Chondrocyte (in vitro differentiated cells): ENCODE measurements at places on chromosomes 4 and X. TPM values are rescaled to one million over a fixed set of nuclear protein-coding genes. Genes with fewer than 3 reads are reported as not detected.

- peaks cover 1% of the 10 kb centered on the region for H3K36me3 ChIP-seq
- H3K27me3 ChIP-seq: peaks cover 6% of the 10 kb centered on the region
- no peak overlapping the region for H3K27ac ChIP-seq
- no peak for DNase-seq
These were observed 64.6 kb downstream of the TRAPPC11 start for GRCh38 chr4:183723561-183724228.

The CYP2U1 gene
- total RNA-seq: 14.0 to 16.9 TPM (median 16.4 TPM) in 3 replicates

The XIAP gene
- total RNA-seq: 40.1 to 47.8 TPM (median 44.7 TPM) in 3 replicates

The SH3D19 gene
- 31.2 to 57.5 TPM (median 32.0 TPM) in 3 replicates for total RNA-seq

GRCh38 chr4:27129871-27130366, 269.3 kb downstream of the STIM2 start:
- H3K4me3 ChIP-seq: no peak overlapping the region
- no peak for DNase-seq
- no peaks in the 10 kb centered on the region for H3K36me3 ChIP-seq
- peaks cover 9% of the 10 kb centered on the region for H3K4me1 ChIP-seq
- H3K27me3 ChIP-seq: no peaks in the 10 kb centered on the region

The TREX2 gene
- total RNA-seq: 0.80 to 1.6 TPM (median 1.6 TPM) in 3 replicates

GRCh38 chrX:131985526-131986049, 37.5 kb upstream of the STK26 start:
- no peak for DNase-seq
- no peak overlapping the region for H3K4me3 ChIP-seq
- peaks cover 6% of the 10 kb centered on the region for H3K27me3 ChIP-seq
- H3K4me1 ChIP-seq: peaks cover 2% of the 10 kb centered on the region
- no peak overlapping the region for H3K27ac ChIP-seq
- no peaks in the 10 kb centered on the region for H3K36me3 ChIP-seq

- H3K4me3 ChIP-seq: no peak overlapping the region
- peaks cover 4% of the 10 kb centered on the region for H3K36me3 ChIP-seq
- H3K27ac ChIP-seq: no peak overlapping the region
- DNase-seq: no peak
- peaks cover 22% of the 10 kb centered on the region for H3K4me1 ChIP-seq
These were observed 73.1 kb downstream of the FBXO8 start for GRCh38 chr4:174210354-174210753.

GRCh38 chr4:101885574-101885973, 95.0 kb downstream of the BANK1 start:
- no peak for DNase-seq
- H3K4me1 ChIP-seq: no peaks in the 10 kb centered on the region
- no peak overlapping the region for H3K27ac ChIP-seq
- H3K4me3 ChIP-seq: no peak overlapping the region
- peaks cover 3% of the 10 kb centered on the region for H3K27me3 ChIP-seq
